ENCODE measurements at places on chromosomes 2 and 18.

- DNase-seq: no peak
Measured at GRCh38 chr18:22465859-22466457, 48.2 kb upstream of the CTAGE1 start.

DNA sequence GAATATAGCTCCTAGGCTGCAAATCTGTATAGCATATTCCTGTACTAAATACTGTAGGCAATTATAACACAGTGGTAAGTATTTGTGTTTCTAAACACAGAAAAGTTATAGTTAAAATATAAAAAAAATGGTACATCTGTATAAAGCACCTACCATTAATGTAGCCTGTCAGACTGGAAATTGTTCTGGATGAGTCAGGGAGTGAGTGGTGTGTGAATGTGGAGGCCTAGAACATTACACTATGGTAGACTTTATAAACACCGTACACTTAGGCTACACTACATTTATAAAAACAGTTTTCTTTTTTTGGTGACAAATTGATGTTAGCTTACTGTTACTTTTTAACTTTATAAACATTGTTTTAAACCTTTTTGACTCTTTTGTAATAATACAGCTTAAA, 226.3 kb downstream of the CCDC85A start:
- no peak for DNase-seq

DNA sequence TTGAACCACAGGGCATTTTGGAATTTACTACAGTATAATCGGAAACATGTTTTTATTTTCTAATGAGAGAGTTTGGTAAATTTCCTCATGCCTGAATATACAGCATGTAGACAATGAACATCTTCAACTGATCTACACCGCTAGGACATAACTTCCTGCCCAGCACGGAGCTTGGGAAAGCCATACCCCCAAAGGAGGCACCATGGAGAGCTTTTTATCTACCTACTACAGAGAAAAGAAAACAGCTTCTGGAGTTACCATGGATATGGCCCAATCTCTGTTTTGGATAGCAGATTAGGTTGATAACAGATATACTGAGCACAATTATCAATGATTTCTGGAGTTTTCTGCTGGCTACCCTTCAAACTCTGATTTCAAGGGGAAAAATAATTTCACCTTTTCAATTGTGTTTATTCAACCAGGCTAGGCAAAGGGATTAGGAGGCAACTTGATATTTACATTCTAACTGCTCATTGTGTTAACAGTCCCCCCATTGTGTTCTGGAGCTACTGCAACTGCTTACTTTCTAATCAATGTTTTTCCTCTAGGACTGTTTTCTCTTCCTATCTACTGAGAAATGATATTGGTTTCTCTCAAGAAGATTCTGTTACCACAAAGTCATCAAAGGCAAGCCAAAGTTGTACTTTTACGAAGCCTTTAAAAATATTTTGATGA, 123.0 kb upstream of the ARHGAP28 start:
- DNase-seq: no peak

GRCh38 chr2:190425883-190426658, 17.9 kb downstream of the MFSD6 start:
- DNase-seq: no peak

DNA sequence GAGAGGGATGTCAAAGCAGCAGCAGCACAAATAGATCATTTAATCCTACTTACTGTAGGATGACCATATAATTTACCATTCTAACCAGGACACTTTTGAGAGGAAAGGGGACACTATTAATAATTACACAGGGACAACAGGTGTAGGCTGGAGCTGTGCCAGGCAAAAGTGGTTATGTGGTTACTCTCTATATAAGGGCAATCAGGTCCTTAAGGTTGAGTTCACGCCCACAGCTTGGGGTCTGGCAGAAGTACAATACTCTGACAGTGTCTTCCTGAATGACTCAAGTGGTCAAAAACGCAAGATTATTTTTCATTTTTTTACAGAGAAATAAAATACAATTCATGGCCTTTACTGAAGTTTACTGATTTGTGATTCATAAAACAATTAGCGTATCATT, 2.8 kb downstream of the PREPL start:
- DNase-seq: no peak

GRCh38 chr2:103161456-103162289, 399.8 kb downstream of the TMEM182 start:
- no peak for DNase-seq

DNA sequence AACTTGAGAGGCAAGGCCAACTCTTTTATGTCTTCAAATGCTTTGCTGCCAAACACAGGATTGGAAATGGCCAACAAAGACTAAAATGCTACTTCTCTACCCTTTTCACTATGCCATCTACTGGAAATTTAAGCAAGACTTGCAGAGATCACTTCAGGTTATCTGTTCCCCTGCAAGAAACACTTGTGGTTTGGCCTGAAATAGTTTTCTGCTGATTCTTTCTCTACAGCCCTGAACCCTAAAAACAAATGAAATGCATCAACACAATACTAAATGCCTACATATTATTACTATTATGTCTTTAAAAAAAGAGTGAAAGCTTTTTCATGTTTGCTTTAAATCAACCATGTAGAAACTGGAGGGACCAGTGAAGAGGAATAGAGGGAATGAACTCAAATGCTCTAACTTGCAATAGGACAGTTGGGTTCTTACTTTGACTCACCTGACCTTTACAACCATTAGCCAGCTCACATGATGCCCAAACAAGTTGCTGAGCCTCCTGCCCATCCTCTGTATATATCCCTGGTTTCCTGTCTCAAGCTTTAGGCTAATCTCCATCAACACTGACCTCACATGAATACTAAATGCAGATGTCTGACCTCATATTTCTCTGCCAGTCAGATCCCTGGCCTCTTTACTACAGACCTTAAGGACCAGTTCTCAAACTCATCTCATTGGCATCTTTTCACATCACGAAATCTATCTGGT, 17.5 kb upstream of the ADAM17 start:
- no peak for DNase-seq
